ENCODE measurements at places on chromosomes 5 and 9.

DNA sequence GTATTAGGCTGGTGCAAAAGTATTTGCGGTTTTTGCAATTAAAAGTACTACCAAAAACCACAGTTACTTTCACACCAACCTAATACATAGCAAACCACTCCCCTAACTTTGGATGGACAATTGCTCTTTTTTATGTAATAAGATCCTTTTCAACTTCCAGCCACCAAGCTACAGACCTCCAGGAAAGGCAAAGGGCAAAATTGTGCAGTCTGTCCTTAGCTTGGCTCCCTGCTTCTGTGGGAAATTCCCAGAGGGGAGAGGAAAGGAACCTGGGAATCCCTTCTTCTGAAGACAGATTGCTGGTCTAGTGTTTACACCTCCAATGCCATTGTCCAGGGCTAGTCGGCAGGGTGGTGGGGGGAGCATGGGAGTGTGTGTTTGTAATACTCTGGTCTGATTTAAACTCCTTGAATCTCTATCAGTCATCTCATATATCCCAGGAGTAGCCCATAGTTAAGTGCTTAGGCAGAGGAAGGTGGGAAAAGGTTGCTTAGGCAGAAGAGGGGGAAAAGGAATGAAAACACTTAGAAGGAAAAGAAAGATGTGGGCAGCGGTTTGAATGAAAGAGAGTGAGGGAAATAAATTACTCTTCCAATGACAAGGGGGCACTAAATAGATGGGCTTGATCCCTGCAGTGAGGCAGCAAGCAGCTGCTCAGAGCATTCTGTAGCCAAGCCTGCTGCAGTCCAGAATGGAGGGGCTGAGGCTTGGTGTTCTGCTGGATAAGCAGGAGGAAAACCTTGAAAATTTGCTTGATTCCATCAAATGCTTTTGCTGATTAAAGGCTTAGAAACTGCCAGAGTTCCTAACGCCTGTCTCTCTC, 86.9 kb upstream of the MAP1B start:
- no peak for DNase-seq

DNA sequence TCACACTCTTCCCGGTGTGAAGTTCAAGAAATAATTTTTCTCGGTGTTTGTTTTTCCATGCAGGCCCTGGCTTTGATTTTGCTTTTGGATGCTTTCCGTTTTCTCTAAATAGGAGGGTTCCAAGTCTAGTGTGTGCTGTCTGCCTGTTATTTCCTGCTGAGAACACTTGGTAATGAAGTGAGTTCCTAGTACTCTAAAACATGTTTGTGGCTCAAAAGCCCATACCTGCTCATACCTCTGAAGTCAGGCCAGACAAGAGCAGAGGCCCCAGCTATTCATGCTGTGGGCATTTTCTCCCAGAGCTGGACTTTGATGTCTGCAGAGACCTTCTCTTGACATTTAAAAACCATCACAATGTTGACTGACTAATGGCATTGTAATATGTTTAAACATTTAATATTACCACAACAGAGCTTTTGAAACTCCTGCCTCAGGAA, 211.2 kb downstream of the GOLPH3 start:
- DNase-seq, result no peak

DNA sequence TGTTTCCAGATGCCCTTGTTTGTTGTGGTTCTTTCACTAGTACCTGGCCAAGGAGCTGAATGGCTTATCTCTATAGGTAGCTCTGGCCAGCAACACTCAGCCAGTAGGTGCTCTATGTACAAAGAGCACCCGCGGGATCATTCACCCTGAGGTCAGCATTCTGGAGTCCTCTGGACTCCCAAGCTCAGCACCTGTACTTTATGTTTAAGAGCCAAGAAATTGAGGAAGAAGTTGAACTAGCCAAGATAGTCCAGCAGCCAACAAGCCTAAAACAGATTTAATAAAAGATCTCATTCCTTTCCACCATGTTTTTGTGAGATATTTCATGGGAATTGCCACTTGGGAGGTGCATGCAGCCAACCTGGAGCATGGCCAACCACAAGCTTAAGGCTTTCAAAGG, 242.6 kb upstream of the PAPPA start:
- DNase-seq, result no peak

DNA sequence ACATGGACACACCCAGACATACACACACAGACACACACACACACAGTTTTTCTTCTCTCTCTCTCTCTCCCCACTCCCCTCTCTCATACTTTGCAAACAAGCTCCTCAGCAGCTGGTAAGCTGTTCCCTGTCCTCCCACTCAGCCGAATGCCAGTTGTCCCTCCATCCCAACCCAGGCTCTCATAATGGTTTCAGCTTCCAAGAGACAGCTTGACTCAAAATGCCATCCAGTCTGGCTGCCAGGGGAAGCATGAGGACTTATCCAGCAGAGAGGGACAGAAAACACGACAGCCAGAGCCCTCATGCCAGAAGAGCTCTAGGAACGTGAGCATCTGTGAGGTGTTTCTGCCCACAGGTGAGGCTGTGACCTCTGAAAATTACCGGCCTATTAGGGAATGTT, 112.6 kb upstream of the SPDL1 start:
- no peak for DNase-seq

DNA sequence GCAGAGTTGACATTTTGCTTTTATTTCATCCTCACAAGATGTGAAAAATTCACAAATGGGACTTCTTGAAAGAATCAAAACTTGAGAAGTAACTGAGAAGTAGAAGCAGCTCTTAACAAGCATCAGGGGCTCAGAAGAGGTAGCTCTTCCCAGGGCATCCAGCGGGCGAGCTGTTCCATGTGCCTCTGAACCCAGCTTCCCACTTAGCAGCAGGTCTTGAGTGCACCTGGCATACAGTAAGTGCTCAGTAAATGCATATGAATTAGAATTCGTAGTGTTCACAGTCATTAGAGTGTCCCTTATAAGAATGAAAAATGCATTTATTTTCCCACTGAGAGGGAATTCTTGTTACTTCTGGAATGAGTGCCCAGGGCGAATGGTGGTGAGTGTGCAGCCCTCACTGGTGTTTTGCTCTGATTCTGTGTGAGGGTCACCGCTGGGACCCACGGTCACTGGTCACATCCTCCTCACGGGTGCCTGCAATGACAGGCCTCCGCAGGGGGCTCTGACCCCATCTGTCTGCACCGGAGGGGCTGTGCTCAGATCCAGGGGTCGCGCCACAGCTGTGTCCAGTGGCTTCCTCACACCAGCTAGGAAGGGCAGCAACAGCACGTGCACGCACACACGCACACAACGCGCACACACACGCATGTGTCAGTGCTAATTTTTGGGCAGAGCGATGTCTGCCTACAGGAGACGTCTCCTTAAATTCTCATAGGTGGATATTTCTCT, 26.9 kb downstream of the EXOC3 start:
- DNase-seq, result no peak

DNA sequence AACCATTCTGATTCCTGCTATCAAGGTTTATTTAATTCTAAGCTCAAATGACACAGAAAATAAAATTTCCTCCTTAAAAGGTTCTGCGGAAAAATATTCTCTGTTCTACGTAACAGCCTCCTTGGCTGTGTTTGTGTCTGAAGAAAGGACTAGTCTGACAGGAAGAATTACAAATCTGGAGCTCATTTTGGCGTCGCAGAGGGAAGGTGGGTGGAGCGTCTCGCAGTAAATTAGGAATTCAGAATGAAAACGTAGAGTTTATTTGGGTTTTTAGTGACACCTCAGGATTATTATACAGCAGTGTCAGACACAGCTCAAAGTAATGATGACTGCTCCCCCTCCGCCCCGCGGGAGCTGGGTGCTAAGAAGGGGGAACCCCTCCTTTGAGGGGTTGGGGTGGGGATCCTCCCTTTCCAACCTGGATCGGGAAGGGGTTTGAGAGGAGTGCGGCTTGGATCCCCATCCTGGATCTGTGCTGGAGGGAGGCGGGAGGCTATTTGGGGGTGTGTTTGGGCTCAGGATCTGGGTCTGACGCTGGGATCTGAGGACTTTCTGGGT, 933 bp upstream of the TGFBR1 start:
- no peak for DNase-seq

GRCh38 chr9:97761879-97762278, 64.7 kb upstream of the XPA start:
- DNase-seq, result no peak

- DNase-seq, result peak; percentile 85
These were observed 3.3 kb downstream of the RPL35 start for GRCh38 chr9:124858330-124859046.

GRCh38 chr5:123116757-123117156, 27.7 kb downstream of the PRDM6 start:
- DNase-seq, result no peak

DNA sequence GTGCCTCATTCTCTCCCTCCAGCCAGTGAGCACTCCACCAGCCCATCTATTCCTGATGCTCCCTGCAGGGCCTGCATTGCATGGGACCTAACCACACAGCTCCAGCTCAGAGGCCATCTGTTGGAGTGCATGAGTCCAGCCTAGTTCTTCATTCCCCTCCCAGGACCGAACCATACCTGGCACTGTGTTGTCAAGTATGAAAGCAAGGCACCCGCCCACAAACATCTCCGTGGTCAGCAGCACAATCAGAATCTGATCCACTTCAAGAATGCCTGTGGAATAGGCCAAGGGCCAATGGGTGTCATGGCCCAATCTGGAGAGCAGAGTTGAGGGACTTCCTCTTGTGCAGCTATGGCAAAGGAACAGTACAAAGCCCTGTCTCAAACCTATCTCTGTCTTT, 5.9 kb downstream of the SLC23A1 start:
- DNase-seq, result no peak

- DNase-seq, result no peak
These were observed 15.9 kb upstream of the SYNPO start for GRCh38 chr5:150624334-150625163.
